ENCODE measurements at places on chromosomes 16 and 17.

GRCh38 chr17:61335845-61336655, 63.6 kb upstream of the TBX2 start:
- peak; percentile 64 for DNase-seq

GRCh38 chr17:41518031-41518430, 659 bp downstream of the KRT15 start:
- no peak for DNase-seq

GRCh38 chr17:27651411-27652345, 20.7 kb downstream of the LGALS9 start:
- DNase-seq: no peak

DNA sequence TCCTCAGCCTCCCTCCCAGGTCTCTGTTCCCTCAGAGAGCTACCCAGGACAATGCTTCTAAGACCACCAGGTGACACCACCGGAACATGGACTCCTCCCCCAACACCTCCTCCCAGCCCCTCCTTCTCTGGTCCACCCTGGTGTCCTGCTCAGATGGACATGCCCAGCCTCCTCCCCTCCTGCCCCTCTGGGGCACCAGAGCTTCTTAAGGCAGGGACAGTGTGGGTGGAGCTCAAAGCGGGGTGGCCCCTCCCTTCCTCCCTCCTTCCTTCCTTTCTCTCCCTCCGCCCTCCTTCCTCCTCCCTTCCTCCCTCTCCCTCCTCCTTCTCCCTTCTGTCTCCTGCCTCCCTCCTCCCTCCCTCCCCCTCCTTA, 22.7 kb downstream of the TRPV3 start:
- no peak for DNase-seq

GRCh38 chr17:79940459-79941087, 95.1 kb downstream of the TBC1D16 start:
- DNase-seq: no peak

DNA sequence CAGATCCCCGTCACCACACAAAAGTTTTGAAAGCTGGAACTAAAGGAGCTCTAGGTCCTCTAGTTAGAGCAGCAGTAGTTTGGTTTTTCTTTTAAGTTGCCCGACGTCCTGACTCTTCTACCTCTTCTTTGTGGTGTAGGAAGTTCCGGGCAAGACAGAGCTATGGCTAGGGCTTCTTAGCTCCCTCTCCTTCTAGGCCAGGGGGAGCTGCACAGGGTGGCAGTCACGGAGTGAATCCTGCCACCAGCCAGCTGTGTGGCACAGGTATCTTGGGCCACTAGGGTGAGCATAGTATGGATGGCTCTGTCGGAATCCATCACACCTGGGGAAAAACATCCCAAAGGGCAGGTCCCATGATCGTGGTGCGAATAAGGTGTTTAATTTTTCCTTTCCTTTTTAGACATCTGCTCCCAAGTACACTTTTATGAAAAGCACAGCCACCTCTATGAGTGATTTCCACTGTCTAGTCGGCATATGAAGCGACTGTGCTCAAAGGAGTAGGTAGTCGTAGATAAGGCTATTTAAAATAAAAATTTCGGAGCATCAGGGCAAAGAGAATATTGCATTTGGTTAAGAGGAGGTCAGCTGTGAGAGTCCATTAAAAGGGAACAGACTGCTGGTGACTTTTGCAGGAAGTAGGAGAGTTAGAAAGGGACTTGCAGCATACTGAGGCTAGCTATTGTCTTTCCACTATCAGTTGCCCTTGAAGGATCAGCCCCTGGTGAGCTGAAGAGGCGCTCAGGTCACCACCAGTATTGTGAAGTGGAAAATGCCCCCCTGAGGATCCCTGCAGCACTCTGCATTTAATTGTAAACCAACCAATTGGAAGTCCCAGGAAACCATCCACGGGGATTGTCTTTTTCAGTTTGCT, 2.1 kb downstream of the PRKCA start:
- DNase-seq: no peak

DNA sequence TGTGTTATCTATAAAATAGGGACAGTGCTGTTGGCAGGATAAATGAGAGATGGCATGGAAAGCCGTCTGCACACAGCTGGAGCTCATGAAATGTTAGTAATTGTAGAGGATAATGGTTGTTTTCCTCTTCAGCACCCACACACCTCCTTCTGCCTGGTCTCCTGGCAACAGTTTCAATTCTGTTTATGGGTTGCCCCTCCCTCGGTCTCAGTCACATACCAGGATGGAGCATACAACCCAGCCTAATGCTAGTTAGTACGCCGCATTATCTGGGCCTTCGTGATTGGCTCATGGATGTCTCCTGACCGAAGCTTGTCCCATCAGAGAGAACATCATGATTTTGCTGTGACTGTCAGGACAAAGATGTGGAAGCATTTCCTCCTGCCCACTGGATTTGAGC, 126.2 kb upstream of the WSCD1 start:
- DNase-seq: no peak

DNA sequence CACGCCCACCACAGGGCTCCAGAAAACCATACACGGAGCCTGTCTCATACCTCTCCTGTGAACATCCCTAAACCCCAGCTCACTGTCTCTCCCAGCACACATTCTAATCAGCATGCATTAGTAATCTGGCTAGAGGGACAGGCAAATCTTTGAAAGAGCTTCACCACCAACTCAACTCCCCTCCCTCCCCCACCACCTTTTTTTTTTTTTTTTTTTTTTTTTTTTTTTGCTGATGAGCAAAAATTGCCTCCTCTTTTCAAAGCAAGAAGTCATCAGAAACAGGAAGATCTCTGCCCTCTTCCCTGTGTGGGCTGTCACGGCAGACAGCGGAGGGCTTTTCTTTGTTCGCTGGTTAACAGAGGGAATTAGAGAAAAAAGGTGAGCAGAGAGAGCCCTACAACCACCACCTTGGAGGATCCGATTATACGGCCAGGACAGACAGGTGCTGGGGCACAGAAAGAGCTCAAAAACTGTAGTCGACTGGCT, 19.9 kb downstream of the GAS7 start:
- no peak for DNase-seq

GRCh38 chr17:34909040-34909439, 52.2 kb downstream of the CCT6B start:
- DNase-seq: no peak

- DNase-seq: no peak
Observed at GRCh38 chr17:21275579-21276263, 8.8 kb upstream of the MAP2K3 start.

DNA sequence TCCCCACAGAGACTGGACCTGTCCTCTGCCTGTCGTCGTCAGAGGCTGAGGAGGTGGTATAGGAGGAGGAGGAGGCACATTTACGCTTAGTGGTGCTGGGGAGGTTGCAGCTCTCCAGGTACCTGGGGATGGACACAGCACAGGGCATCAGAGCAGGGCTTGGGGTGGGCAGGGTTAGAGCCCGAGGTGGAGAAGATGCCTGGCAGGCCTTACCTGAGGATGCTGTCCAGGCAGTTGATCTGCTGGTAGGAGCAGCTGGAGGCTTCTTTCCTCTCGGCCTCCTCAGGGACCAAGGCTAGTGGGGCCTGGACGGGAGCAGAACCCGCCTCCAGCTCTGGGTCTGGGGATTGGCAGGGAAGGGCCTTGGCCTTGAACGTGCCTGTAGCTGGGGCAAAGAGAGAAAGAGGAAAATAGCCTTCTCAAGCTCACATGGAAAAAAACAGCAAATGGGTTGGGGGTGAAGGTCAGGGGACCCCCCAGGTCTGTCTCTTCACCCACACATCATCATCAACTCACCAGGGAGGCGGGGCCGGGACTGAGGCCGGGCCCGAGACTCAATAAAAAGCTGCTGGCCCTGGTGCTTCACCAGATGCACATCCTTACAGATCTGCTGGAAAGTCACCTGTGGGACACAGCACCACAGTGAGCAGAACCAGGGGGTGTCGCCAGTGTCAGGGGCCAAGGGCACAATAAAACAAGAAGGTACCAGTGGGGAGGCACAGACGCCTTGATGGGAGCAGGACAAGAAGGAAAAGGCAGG, 5.6 kb downstream of the PER1 start:
- DNase-seq: no peak

- DNase-seq: no peak
Observed at GRCh38 chr17:45270828-45271418, 9.0 kb upstream of the SPATA32 start.

DNA sequence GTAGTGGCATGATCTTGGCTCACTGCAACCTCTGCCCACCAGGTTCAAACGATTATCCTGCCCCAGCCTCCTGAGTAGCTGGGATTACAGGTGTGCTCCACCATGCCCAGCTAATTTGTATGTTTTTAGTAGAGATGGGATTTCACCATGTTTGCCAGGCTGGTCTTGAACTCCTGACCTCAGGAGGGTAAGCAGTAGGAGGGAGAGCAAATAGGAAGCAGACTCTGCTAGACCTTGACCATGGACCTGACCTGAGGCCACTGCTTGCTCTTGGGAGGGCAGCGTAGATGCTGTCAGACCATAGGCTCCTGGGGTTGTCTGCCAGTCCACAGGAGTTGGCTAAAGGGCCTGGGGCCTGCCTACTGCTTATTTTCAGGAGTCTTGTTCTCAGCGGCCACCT, 28.6 kb downstream of the AKAP1 start:
- no peak for DNase-seq

DNA sequence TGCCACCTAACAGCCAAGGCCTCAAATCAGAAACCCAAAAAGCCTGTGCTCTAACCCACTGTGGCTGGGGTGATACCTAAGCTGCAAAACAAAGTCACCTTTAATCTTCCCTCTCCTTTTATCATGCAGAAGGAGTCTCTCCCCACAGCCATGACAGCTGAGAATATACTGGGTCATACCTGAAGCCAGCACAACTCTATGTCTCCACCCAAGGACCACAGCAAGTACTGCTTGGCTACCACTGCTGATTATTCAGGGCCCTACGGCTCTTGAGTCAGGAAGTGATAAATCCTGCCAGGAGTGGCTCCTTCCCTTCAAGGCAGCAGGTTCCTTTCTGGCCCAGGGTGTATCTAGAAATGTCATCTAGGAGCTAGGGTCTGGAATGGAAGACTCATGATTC, 151.5 kb upstream of the TOM1L1 start:
- no peak for DNase-seq

GRCh38 chr17:77755410-77755963, 203.0 kb upstream of the TNRC6C start:
- DNase-seq: no peak

DNA sequence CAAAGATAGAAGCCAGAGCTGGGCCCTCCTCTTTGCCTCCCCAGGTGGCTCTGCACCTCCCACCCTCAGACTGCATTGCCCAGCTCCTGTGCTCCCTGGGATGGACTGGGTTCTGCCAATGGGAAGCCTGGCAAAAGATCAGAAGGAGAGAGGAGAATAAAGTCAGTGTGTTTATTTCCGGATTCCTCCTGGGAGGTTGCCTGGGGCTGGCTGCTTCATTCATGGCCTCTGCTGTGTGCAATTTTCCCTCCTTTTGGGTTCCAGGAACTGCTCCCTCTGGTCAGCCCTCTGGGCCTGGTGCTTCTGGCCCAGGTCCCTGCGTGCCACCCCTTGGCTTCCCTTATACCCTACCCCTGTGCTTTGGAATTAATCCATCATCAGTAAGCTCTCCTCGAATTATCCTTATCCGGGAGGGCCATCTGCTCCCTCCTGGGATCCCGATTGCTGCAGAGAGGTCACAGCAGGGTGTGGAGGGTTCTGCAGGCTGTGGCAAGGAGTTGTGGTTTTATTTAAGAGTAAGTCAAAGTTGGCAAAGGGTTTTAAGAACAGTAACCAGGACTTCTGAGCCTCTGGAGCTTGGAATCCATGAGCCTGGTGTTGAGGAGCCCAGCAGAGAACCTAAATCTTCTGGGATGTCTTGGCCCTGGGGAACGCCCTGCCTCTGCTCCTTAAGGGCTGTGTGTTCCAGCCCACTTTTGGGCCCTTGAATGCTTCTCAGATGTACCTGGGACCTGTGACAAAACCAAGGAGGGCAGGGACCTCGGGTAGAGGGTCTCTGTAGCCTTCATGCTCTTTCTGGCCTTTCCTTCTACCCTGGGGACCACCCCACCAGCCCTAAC, 8.2 kb upstream of the MMP2 start:
- DNase-seq: no peak

GRCh38 chr16:28161626-28162025, 50.1 kb downstream of the XPO6 start:
- no peak for DNase-seq

DNA sequence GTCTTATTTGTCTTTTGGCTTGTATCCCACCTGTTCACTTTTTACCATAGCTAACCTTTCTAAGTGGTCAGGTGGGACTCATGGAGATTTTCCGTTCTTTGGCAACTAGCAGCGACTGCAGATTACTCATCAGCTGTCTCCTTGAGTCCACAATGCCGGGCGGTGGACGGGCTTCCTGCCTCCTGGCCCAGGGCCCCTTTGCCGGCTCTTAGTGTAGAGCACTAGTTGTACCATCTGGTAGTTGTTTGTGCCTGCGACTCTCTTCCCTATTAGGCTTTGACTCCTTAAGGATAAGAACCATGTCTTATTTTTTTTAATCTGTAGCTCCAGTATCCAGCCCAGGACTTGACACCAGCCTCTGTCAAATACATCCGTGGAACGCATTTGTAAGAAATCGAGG, 399.9 kb downstream of the WWOX start:
- DNase-seq: no peak

GRCh38 chr17:47864791-47865216, 13.8 kb upstream of the SP6 start:
- DNase-seq: no peak

GRCh38 chr16:49342336-49343265, 31.0 kb upstream of the C16orf78 start:
- no peak for DNase-seq

DNA sequence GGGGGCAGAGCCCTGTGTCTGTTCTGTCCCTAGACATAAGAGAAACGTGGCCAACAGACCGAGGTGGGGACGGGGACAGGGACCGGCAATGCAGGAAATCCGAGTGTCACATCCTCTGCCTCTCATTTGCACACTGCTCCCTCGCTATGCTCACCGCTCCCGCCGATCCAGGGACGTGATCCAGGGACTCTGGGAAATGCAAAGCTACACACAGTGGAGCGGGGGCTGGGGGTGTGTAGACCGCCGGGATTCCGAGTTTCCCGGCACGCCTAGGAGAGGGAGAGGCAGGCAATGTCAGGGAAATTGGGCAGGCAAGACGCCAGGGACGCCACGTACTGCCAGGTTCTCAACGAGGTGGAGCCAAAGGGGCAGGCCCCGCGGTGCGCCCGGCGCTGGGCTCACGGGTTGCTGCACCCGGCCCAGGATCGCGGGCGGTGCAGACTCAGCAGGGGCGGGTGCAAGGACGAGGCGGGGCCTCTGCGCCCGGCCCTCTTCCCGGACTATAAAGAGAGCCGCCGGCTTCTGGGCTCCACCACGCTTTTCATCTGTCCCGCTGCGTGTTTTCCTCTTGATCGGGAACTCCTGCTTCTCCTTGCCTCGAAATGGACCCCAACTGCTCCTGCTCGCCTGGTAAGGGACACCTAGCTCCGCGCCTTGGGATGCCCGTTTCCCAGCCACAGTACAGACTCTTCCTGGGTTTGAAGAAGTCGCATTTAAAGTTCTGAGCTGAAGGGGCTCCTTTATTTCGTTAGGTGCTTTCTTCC, at the start of gene MT1X:
Gene MT1X, plus strand, starts transcription at position 532 of the 764 bp plus-strand sequence. Its CDS starts 71 bp downstream, at position 603.
- DNase-seq: peak; percentile 7

Measured in NCI-H187 treated with DMSO at 0.1 percent for 48 hours (cell line).